ENCODE measurements at places on chromosomes 12 and 14.
A peak's percentile ranks its signal among the peaks of the same experiment; 100 is the strongest.

GRCh38 chr12:89413234-89413633 lies 60.9 kb upstream of the DUSP6 start:
- no peak for DNase-seq

GRCh38 chr12:91542067-91542466 lies 359.4 kb upstream of the DCN start:
- DNase-seq, result no peak

DNA sequence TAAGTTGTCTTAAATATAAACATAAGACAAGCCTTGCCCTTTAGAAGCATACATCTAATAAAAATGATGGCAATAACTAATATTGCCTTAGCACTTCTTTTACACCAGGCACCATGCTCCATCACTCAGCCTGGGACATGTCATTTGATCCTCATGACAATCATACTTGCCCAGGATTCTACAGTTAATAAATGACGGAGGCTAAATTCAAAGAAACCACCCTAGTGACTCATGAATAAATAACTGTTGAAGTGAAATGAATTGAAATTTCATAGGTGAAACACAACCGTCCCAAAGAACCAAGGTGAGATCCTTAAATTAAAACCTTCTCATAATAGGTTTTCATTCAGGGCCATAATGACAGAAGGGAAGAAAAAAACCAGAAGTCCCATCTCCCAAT lies 89.5 kb downstream of the GRIN2B start:
- no peak for DNase-seq

DNA sequence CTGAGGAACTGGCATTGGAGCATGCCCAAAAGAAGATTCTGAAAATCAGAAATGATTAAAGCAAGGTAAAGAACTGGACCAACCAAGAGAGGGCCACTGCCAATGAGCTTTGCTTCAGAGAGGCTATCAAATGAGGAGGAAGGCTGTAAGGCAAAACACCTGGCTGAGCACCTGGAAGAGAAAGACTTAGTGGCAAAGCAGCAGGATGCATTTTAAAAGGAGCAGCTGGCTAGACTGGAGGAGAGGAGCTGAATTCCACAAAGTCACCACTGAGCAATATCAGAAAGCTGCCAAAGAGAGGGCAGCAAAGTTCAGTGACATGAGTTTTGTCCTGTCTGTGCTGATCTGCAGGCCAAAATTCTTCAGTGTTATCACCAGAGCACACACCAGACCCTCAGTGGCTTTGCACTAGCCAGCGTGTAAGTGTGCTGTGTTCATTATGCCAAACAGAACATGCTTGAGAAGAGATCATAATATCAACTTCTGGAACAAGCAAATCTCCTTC lies 338.7 kb downstream of the TRHDE start:
- DNase-seq, result no peak

GRCh38 chr12:122200541-122201175 lies 2.9 kb upstream of the B3GNT4 start:
- peak; percentile 21 for DNase-seq

DNA sequence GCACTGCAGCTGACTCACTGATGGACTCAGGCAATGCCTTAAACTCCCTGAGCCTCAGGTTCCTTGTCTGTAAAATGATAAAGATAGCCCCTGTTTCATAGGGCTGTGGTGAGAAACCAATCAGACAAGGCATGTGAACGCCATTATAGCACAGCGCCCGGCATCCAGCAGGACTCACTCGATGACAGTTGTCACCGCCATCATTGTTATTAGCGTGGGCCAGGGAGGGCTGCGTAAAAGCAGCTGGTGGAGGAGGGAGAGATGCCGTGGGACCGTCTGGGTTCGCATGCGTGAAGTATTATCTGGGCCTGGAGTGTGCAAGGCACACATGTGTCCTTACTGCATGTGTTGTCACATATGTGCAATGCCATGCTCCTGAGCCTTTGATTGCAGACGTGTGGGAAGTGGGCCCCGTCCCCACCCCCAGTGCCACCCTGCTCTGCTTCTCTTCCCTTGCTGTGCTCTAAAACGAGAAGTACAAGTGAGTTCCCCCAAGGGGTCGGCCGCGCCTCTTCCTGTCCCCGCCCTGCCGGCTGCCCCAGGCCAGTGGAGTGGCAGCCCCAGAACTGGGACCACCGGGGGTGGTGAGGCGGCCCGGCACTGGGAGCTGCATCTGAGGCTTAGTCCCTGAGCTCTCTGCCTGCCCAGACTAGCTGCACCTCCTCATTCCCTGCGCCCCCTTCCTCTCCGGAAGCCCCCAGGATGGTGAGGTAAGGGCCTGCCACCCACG lies at the start of gene PTPN6:
Gene PTPN6, plus strand, starts transcription at position 546 of the 730 bp plus-strand sequence. Its CDS starts 157 bp downstream, at position 703.
- no peak for DNase-seq

DNA sequence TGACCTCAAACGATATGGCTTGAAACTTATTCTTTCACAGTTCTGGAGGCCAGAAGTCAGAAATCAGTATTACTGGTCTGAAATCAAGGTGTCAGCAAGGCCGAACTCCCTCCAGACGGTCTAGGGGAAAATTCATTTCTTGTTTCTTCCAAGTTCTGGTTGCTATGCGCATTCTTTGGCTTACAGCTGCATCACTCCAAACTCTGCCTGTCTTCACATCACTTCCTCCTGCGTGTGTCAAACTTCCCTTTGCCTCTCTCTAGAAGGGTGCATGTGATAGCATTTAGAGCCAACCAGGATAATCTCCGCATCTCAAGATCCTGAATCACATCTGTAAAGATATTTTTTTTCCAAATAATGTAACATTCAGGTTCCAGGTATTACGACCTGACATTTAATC lies 62.8 kb downstream of the DENND5B start:
- DNase-seq, result no peak

- no peak for DNase-seq
Measured at GRCh38 chr12:93521225-93522080, 51.0 kb upstream of the SOCS2 start.

GRCh38 chr12:89417246-89417977 lies 65.1 kb upstream of the DUSP6 start:
- DNase-seq, result no peak

- peak; percentile 32 for DNase-seq
Measured at GRCh38 chr12:8088574-8088973, 6.5 kb downstream of the NECAP1 start.

GRCh38 chr12:37565112-37565511 lies 751.5 kb upstream of the ALG10B start:
- DNase-seq, result no peak

DNA sequence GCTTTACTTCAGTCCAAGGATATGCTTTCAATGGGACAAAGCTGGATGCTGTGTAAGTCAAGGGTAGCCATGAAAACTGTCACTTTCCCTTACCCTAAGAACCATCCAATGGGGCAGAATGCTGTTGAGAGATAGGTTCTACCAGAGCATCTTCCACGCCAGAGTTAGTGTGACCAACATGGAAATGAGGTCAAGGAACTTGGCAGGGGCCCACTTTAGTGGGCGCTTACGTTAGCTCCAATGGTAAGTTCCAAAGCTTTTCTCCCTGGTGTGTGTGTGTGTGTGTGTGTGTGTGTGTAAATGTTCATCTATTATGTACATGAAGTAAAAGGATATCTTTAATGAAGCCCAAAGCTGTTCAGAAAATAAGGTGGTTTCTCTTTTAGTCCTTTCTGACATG lies 124.1 kb downstream of the GTF2A1 start:
- DNase-seq, result no peak

- DNase-seq, result no peak
Measured at GRCh38 chr12:121678716-121679300, 9.4 kb upstream of the MORN3 start.

DNA sequence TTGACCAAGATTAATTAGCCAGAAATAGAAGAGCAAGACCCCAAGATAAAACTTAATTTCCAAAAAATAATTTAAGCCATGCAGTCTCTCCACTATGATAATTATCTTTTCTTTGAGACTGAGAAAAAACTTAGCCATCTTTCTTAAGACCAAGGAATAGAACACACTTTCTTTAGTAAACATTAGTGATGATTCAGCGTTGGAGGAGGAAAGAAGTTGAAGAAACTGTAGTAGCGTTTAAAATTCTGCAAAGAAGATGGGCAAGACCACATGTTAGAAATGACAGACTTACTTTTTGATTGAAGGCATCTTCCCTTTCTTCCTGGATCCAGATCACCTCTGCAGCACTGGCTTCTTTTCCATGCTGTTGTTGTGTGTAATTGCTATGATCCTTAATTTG lies 124.8 kb upstream of the RASSF8 start:
- DNase-seq, result no peak

- no peak for DNase-seq
Measured at GRCh38 chr12:71771069-71771468, 16.4 kb downstream of the RAB21 start.

DNA sequence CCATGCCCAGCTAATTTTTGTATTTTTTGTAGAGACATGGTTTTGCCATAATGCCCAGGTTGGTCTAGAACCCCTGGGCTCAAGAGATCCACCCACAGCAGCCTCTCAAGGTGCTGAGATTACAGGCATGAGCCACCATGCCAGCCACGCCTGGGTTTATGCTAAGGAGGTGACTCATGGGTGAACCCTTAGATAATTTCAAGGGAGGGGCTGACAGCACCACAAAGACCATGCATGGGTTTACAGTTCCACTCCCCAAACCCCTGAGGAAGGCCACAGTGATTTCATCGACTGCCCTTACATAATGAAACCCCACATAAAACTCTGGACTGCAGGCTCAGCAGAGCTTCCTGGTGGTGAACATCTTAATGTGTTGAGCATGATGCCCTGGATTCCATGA lies 33.7 kb downstream of the TMEM132D start:
- no peak for DNase-seq

GRCh38 chr12:1217191-1217949 lies 226.3 kb downstream of the ERC1 start:
- DNase-seq, result peak; percentile 23

DNA sequence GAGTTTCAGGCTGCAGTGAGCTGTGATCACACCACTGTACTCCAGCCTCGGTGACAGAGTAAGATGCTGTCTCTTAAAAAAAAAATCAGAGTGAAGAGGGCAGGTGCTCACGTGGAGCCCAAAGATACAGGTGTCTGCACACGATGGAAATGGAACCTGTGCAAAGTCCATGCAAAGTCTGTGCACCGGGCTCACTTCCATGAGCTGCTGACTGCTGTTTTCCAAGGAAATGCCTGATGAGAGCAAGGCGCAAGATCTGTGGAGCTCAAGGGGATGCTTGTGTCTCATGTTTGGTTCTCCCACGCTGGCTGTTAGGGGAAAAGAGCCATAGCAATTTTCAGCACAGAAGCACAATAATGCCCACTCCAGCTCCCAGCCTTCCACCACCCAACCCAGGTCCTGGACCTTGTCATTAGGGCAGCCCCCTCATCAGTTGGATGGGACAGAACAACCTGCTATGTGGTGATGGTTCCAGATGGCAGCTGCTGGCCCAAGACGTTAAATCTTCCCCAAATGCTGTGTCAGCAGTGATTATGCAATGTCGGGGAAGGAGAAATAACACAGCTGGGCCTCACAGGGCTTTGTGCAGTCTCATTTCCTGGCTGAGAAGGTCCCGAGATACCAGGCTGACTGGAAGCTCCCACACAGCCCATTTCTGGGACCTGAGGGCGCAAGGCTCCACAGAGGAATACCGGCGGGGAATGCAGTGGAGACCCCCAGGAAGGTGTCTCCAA lies 27.9 kb upstream of the DICER1 start:
- DNase-seq, result no peak

GRCh38 chr12:124030008-124030407 lies 57.0 kb downstream of the ZNF664 start:
- no peak for DNase-seq

DNA sequence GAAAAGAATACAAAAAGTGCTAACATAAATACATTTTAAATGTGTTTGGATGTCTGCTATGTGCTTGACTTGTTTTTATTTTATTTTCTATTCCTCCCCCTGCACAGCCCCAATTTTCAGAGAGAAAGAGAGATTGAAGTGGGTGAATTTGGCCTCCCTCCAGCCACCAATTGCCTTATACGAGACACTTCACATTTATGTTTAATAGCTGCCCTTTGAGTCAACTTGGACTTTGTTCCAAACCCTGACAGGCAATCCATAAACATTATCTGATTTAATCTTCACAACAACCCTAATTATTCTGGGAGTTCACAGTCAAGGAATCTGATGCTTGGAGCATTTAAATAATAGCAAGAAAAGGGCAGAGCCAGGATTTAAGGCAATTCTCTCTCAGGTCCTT lies 161.7 kb downstream of the SLC15A4 start:
- DNase-seq, result no peak

DNA sequence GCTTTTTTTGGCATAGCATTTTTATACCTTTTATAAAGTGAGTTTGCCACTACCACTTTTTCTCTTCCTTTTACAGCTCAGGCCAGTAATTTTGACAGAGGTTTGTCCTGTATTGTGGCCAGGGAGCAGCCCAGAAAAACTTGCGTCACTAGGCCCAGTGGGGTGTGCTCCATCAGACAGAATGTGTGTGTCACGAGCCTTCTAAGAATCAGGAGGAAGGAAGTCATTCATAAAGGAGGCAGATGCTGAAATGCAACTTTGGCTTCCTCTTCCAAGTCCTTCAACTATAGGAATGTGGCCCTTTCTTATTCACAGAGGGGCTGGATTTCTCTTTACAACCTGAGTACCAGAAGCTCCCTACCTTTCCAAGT lies 10.1 kb upstream of the RAB35 start:
- DNase-seq, result no peak

DNA sequence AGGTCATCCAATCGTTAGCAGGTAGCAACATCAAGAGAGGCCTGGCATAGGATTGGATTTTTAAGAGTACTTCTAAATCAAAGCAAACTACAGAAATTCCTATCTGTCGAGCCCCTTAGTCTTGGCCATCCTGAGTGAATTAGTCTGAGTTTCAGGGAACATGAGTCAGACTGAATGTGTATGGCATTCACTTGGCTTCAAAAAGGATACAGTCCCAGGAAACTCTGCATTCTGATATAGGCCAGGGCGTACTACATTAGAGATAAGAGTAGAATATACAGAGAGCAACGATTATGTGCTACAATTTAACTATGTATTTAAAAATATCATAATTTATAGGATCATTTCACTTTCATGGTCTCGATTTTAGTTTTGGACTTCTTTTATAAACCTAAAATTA lies 242.2 kb downstream of the SOX5 start:
- no peak for DNase-seq

GRCh38 chr14:77190977-77191376 lies 9.4 kb downstream of the TMEM63C start:
- DNase-seq, result no peak
